Activated naive CD4-positive, alpha-beta T cell (primary cell): ENCODE measurements at places on chromosomes 6 and 20.

- DNase-seq: no peak
These were observed 324.6 kb upstream of the PLCB4 start for GRCh38 chr20:8744228-8744844.

DNA sequence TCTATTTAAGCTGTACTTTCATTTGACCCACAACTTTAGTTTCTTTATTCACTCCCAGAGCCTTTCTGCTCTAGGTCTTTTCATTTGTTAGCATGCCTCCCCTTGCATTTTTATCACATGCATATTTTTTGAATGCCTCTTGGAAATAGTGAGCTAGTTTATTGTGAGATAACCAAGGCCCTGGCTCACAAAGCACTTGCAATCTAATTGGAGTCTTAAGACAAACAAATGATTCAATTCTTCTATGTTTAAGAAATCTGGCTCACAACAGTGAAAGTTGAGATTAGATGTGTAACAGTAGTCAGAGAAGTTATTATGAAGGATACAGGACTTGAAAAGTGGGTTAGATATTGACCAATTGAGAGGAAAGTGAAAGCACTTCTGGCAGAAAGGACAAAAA, 173.4 kb downstream of the MOXD1 start:
- DNase-seq: no peak

GRCh38 chr6:36650848-36651478, 27.6 kb upstream of the CDKN1A start:
- no peak for DNase-seq

- no peak for DNase-seq
These were observed 226.6 kb downstream of the TFAP2C start for GRCh38 chr20:56855708-56856107.

GRCh38 chr6:21613809-21614208, 20.3 kb downstream of the SOX4 start:
- DNase-seq: no peak

DNA sequence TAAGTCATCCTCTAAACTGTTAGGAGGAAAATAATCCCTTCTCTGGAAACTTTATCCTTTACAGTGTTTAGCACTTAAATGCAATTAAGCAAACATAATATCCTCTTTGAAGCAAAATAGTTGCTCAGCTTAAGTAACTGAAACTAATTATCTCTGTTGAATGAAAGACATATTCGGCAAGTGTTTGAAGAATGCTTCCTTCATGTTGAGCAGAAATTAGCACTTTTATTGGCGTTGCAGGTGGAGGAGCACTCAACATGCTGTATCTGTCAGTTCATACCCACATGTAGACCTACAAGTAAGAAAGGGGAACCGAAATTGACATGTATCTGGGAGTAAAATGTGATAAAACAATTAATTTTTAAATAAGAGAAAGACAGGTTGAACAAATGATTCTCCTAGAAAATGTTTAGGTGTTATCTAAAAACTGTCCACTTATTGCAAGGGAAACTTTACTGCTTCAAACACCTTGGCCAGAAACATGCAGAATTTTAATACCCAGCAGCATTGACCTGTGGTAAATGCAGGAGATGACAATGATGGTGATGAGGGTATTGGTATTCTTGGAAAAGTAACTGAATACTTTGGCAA, 987.0 kb upstream of the MAP3K7 start:
- no peak for DNase-seq

DNA sequence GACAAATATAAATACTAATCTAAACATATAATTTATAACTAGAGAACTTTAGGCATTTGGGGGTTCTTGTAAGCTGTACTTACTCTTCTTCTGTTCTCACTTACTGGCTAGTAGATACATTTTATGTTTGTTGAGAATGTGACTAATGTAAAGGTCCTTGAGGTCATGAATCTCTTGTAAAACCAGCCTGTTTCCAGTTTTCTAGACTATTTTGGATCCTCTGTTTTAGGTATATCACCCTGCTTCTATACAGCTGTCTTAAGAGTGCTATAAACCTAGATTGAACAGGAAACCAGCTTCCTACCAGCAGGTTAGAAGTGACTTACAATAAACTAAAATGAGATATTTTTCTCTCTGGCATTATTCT, 134.2 kb downstream of the PLCB4 start:
- DNase-seq: no peak

GRCh38 chr6:169452869-169453620, 199.4 kb upstream of the THBS2 start:
- DNase-seq: no peak

DNA sequence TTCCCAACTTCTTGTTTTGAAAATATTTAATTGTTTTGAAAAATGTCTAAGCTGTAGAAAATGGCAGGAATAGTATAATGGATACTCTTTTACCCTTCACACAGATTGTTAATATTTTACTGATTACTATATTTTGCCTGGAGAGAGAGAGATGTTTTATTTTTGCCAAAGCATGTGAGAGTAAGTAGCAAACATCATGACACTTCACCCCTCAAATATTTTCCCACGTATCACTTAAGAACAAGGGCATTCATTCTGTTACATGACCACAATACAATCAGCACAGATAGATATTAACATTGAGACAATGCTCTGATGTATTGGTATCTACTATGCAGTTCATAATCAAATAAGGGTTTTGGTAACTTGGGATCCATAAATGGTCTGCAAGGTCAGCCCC, 116.5 kb downstream of the CCDC170 start:
- DNase-seq: no peak

DNA sequence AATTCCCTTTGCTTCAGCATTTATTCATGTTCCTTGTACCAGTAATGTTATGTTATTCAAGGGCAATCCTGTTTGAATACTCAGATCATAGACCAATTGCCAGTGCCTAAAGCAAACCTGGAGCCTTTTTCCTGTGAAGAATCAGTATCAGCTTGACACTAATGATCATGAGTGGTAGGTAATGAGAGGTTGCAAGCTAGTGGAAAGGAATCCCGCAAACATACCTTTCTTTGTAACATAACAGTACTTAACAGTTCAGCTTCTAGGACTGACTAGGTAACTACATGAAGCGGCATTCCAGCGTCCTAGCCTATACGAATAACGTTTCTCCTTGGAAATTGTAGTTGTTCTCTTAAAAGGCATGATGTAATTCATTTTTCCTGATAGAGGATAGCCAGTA, 253.7 kb downstream of the TMEM242 start:
- DNase-seq: no peak

DNA sequence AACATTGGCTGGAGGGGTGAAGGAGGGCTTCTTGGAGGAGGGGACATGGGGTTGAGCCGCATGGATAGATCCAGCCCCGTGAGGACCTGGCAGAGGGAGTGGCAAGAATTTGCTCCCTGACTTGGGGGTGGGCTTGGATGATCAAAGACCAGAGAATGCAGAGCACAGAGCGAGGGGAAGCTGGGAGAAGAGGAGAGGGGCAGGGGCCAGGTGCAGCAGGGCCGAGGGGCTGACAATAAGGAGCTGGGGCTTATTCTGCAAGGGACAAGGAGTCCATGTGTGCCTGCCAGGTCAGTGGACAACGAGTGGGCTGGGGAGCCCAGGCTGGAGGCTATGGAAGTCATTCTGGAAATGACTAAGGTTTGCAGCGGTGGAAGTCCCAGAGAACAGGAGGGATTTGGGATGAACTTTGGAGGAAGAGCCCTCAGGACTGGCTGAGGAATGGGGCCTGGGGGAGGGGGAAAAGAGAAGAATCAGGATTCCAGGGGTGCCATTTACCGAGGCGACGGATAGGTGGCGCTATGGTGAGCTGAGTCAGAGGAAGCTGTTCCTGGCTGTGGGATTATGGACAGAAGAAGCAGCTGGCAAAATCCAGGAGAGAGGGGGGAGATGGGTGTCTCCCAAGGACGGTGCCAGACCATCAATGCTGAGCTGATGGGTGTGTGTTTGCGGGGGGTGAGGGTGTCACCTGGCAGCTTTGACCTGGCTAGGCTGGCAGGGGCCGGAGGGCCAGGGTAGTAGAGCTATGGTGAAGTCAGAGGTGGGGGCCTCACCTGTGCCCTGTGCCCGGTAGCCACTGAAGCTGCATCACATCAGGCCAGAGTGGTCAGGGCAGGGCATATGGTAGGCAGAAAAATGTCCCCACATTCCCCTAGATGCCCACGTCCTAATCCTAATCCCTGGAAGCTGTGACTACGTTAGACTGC, 7.8 kb downstream of the KCNG1 start:
- DNase-seq: no peak

DNA sequence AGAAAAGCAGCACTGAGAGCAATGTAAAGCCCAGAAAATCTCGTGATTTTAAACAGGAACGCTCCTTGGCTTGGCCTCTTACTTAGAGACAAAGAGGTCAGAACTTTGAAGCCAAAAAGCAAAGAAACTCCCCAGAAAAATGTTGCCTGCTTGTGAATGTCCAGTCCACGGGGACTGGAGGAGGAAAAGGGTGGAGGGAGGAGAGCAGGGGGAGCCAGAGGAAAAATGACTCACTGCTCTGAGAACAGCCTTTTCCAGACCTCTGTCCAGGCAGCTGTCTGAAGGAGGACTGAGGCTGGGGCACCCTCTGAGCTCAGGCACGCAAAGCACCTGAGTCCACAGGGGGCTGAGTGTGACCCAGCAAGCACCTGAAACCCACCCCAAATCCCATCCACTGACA, 64.7 kb downstream of the TRAM2 start:
- DNase-seq: no peak

DNA sequence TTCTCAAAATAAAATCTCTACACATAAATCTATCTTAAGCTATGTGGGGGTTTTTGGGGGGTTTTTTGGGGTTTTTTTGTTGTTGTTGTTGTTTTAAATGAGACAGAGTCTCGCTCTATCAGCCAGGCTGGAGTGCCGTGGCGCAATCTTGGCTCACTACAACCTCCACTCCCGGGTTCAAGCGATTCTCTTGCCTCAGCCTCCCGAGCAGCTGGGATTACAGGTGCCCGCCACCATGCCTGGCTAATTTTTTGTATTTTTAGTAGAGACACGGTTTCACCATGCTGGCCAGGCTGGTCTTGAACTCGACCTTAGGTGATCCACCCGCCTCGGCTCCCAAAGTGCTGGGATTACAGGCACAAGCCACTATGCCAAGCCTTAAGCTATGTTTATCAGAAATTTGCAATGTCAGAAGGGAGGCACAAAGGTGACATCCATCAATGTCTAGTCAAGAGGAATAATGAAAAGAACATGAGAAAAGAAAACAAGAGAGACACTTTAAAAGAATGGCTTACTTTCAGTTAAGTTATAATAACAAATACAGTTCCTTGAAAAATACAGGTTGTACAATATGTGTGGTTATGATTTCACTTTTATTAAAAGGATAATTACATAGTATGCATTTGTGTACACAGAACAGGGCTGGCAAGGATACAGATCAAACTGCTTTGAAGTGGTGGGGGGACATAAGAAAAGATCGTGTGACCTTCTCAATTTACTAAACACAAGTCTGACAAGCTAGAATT, 28.6 kb downstream of the SLC23A2 start:
- DNase-seq: no peak

GRCh38 chr6:14162826-14163225, 45.3 kb downstream of the CD83 start:
- no peak for DNase-seq

DNA sequence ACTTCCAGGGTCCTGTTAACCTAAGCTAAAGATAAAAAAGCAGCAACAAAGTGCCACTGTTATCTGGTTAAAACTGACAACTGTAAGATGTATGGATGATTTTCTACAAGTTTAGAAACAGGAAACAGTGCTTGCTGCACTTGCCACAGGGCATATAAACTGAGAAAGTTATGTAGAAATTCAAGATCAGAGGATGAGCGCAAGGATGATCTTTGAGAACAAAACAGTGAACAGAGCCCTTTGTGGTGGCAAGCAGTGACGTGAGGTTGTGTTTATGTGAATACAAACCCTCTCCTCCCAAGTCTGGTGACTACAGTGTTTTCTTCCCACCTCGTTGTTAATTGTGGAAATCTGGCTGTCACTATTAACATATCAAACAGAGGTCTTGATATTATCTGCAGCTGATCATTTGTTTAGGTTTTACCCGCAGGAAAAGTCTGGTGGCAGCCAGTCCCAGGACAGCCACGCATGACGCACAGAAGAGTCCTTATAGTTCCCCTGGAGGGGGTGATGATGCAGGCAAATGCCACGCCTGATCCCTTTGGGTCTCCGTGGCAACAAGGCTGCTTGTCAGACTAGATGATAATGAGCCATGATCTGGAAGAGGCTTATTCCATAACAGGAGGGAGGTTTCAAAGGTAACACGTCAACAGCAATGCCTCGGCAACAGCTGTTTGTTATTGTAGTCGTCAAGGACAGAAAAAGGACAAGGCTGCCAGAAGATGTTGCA, 43.1 kb upstream of the TNFAIP3 start:
- DNase-seq: peak; percentile 50

DNA sequence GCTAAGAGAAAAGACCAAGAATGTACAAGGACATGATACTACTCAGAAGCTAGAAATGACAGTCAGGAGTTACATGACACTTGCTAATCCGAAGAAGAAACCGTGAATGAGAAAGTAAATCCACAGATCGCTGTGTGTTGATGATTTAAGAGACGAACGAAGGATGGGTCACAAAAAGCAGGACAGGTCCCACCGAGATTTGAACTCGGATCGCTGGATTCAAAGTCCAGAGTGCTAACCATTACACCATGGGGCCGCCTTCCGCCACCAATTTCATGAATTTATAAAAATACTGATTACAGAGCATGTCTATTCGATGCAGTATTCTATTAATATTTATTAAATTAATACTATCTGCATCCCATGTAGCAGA, 54.0 kb upstream of the BTN3A2 start:
- DNase-seq: no peak

GRCh38 chr6:22886650-22887581, 317.6 kb downstream of the HDGFL1 start:
- DNase-seq: no peak

DNA sequence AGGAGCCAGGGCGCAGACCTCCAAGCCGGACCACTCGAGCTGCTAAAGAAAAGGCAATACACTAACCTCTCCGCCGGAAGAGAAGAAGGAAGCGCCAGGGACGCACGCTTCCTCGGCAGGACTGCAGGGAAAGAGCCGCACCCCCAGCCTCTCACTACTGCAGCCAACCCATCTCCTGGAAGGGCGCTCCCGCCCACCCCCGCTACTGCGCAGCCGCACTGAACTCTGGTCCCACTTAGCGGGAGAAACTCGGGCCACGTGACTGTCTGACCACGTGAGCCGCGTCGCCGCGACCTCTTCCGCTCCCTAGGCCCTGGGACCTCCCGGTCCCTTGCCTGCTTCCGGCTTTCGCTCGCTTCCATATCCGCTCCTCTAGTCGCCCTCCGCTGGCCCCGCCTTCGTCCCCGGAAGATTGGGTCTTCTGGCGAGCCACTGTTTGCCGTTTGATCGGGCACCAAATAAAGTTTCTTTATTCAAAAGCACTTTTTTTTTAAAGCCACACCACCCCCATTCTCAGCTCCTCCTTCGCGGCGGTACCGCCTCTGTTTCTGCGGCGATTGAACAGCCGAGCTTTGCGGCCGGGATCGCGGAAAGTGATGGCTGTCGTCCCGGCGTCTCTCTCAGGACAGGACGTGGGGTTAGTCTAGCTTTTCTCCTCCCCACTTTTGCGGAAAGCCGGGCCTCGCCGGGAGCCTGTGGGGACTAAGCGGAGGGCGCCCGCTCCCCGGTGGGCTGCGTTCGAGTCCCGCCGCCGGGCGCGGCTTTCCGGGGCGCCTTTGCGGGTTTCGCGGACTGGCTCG, at the start of gene RMND1:
Gene RMND1 (minus strand): TSS at position 177 of the 800 bp plus-strand sequence. CDS start 6,315 bp downstream, outside the sequence.
- peak; percentile 97 for DNase-seq
